ENCODE measurements at places on chromosomes 4 and X. TPM values are rescaled to one million over a fixed set of nuclear protein-coding genes. Genes with fewer than 3 reads are reported as not detected.

DNA sequence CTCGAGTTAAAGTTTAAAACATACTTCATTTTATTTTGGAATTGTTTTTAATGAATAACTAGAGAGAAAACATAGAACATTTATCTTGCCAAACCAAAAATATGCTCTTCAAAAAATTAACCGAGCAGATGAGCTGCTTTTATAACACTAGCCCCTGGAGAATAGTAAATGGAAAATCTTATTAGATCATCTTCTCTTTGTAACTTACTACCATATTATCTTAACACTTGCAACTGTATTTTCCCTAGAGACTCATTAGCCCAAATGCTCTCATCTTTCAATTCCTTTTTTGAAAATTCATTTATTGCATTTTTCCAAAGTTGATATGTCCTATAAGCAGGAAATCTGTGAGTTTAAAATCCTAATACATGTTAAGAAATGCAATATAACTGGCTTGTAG, 143.3 kb downstream of the CAMK2D start:
- no peak for DNase-seq

- DNase-seq: no peak
These were observed 390.0 kb downstream of the GRXCR1 start for GRCh38 chr4:43282534-43282933.

DNA sequence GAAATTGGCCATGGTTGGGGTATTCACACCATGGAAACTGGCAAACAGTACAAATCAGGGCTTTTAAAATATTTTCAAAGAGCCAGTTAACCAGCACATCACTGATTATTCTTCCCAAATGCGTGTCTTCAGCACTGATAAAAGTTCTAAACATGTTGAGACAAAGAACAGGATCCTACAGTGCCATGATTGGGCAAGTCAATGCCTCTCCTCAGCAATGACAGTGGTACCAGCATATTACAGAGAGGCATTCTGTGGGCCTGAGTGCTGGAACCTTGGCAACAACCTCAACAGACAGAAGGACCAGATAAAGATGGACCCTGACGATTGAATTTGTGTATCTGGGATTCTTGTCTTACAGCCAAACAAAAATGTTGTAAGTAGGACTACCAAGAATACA, 108.9 kb downstream of the EFHC2 start:
- no peak for DNase-seq

- DNase-seq: no peak
These were observed 40.5 kb upstream of the HSD17B10 start for GRCh38 chrX:53474707-53475106.

GRCh38 chr4:156248917-156249316, 295.3 kb upstream of the CTSO start:
- no peak for DNase-seq

The ARSJ gene
- 80.9 TPM for total RNA-seq

The GDPD2 gene
- not detected for total RNA-seq

Data from chondrocyte (in vitro differentiated cells).